Prostate gland (tissue), 2 donors: ENCODE measurements at places on chromosomes 2 and 18.

GRCh38 chr2:241924069-241924908 is 54.8 kb downstream of the RTP5 start:
- DNase-seq, result no peak

DNA sequence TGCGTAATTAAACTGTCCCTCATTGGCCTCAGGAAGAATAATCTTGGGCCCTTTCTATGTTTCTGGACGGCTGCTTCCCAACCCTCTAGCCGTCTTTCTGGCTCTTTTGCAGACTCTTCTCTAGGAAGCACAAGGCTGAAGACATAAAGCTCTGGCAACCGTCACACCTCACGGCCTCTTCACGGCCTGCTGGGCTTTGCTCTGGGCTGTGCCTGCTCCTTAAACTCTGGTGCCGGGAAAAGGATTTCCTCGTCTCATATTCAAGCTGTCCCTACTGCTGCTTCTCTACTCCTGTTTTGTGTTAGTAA is 36.0 kb upstream of the WIPF1 start:
- DNase-seq, result no peak

GRCh38 chr2:67514515-67514914 is 117.4 kb downstream of the ETAA1 start:
- DNase-seq, result no peak

DNA sequence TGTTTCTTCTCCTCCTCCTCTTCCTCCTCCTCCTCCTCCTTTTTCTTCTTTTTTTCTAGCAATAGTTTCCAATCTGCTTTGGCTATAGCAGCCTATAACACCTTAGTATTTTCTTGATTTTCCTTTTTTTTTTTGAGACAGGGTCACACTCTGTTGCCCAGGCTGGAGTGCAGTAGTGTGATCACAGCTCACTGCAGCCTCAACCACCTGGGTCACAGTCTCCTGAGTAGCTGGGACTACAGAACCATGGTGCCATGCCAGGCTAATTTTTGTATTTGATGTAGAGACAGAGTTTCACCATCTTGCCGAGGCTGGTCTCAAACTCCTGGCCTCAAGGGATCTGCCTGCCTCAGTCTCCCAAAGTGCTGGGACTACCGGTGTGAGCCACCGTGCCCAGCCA is 10.7 kb upstream of the THNSL2 start:
- no peak for DNase-seq

GRCh38 chr18:32798209-32798960 is 25.6 kb upstream of the KLHL14 start:
- DNase-seq, result no peak

- no peak for DNase-seq
Measured at GRCh38 chr2:100422320-100423055, 5.0 kb upstream of the CHST10 start.

DNA sequence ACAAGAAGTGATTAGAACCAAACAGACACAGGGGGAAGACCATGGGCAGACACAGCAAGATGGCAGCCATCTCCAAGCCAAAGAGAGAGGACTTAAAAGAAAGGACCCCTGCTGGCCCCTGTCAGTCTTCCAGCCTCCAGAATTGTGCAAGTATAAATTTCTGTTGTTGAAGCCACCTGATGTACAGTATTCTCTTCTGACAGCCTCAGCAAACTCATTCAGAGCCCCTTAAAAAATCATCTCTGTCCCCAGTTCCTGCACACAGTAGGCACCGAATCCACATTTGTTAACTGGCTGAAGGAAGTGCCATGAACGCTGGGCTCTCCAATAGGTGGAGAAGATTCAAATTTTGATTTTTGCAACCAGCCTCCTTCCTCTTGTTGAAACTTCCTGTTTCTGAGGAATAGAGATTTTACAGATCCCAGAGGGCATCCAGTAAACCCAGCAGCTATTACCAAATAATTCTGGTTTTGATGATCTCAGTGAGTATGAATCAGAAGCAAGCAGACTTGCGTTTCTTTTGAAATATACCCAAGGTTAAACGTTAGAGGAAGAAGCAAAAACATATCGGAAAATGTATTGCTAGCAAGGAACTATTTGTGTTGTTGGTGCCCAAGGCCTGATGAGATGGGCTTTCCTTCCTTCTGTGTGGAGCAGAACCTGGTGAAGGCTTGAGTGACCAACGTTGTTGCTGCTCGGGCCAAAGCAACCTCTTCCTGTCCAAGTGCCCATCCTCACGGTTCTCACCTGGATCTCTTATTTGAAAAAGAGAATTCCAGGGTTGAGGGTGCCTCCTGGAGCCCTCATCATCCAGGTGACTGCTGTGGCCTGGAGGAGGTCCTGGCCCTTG is 47.7 kb upstream of the PLB1 start:
- DNase-seq, result no peak

GRCh38 chr2:70142590-70143313 is 48.1 kb downstream of the C2orf42 start:
- DNase-seq, result peak; percentile 99

GRCh38 chr18:8762968-8763367 is 57.6 kb downstream of the MTCL1 start:
- no peak for DNase-seq

DNA sequence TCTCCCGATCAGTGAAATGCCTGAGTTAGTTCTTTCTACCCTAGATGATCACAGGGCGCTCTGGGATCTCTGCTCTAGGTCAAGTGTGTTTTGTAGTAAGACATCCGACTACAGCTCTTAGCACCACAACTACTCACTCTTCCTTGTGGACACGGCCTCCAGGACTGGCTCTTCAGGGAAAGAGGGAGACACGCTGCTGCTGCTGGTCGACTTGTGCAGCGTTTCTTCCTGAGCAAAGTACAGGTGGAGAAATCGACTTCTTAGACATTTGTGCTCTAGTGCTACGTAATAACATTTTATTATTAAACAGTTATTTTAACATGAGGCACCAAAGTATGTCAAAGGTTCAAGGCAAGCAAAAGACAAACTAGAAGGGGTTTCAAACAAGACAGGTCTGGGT is 57.0 kb downstream of the PRELID3A start:
- DNase-seq, result no peak

- DNase-seq, result no peak
Measured at GRCh38 chr18:55763805-55764204, 175.8 kb upstream of the TCF4 start.

- DNase-seq, result peak; percentile 14
Measured at GRCh38 chr2:65128297-65129190, 1.4 kb downstream of the RAB1A start.

DNA sequence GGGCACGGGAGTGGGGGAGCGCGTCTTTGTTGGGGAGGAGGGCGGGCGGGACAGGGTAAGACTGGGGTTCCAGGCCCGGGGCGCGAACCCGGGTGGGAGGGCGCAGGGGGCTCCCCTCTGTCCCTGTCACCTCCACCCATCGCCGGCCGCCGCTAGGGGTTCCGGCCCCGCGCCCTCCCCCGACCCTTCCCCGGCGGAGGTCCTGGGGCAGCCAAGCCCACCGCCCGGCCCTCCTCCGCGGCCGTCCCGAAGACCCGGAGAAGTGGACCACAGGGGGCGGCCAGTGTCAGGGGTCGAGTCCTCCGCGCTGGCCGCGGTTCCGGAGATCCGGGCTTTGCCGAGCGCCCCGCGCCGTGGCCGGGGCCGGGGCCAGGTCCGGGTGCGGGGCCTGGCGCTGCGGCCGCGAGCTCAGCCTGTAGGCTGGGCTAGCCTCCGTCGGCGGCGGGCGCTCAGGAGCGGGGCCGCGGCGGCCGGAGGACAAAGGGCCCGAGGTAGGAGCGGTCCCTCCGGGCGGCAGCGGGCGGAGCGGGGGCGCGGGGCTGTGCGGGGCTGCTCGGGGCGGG is 16.6 kb upstream of the E2F6 start:
- DNase-seq, result no peak

DNA sequence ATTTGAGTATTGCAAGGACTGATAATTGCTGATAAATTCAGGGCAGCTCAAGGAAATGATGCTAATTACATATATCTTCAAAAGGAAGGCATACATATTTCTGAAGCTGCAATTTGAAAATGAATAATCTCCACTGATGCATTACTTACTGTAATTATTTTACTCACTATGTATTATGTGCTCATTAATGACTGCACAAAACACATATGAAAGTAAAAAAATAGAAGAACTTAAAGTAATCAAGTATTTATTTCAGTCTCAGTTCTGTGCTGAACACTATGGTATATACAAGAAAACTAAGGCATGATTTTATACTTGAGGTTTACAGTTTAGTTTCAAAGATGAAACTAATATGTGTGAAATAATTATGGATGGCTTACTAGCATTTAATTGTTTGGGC is 9.3 kb downstream of the ACTR3 start:
- DNase-seq, result no peak

DNA sequence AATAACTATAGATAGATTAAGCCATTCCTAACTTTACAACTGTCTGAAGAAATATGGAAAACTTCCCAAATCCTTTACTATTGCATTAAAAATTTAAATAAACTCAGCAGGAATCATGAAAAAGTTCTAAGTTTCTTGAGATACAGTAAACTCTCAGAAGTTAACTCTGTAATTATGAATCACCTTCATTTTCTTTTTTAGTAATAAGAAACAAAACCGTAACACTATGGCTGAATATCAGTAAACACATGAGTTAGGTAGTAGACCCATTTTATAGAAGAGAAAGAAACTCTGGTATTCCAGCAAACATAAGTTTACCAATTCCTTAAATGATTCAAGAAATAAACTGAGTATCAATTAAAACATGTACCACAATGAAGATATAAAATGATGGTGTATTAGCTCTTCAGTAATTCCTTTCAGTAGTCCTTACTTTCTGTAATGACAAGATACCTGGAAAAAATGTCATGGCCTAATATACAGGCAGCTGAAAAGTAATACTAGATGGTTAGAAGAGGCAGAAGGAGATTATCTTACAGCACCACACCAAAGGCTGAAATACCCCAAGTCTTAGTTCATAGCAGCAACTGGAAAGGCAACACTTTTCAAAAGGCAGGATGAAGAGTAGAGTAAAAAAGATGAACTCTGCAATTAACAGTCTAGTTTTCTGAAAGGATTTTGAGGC is 11.5 kb downstream of the TRIP12 start:
- no peak for DNase-seq

- no peak for DNase-seq
Measured at GRCh38 chr2:60267122-60267521, 286.3 kb downstream of the BCL11A start.

DNA sequence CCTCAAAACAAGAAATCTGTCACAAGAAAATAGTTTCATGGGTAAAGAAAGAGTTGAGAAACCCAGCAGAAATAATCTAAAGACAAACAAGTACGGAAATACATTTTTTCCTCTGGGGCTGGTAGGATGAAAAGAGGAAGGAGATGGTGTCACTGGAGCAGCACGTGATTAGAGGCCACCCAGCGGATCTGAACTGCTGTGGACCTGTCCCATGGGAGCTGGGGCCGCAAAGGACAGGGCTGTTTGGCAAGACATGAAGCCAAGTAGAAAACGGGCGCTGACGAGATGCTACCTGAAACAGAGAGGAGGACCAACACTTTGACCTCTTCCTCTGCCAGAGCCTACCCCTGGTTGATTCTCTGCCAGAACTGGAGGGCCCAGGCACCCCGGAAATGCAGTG is 295.4 kb upstream of the ATP5MC3 start:
- DNase-seq, result no peak

GRCh38 chr2:109337221-109337620 is 208.2 kb downstream of the SH3RF3 start:
- no peak for DNase-seq

DNA sequence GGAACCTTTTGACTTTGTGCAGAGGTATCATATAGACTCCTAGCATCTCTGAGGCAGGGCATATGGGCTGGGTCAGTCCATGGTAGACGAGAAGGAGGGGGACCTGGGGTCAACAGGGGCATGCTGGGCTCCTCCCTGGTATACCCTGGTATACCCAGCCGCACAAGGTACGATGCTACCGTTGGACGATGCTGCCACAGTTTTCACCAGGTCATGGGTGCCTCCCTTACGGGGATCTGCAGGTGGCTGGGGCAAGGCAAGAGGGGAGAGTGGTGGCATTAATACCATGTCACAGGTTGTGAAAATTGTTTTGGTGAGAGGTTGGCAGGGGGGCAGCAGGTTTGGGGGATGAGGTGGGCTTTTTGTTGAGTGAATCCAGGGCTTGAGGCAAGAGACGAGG is 149.8 kb downstream of the TSN start:
- DNase-seq, result no peak

GRCh38 chr2:69306822-69307578 is 80.0 kb downstream of the GFPT1 start:
- DNase-seq, result peak; percentile 60

GRCh38 chr2:177772529-177772928 is 300.0 kb downstream of the PDE11A start:
- DNase-seq, result no peak

- no peak for DNase-seq
Measured at GRCh38 chr2:62287899-62288880, 92.3 kb downstream of the B3GNT2 start.

DNA sequence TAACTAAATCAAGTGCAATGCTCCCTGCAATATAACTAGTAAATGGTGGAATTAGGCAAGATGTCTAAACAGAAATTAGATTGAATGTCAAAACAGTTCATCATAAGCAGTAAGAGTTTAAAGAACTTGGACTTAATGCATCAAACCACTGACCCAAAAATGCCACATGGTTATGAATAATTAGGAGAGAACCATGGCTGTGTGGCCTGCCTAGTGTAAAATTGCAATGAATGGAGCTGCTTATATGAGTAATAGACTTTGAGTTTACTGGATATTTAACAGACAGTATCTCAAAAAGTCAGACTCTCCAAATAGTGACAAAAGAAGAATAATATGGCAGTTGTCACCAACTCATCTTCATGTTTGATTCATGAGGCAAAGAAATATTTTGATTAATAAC is 101.6 kb upstream of the COL5A2 start:
- no peak for DNase-seq

DNA sequence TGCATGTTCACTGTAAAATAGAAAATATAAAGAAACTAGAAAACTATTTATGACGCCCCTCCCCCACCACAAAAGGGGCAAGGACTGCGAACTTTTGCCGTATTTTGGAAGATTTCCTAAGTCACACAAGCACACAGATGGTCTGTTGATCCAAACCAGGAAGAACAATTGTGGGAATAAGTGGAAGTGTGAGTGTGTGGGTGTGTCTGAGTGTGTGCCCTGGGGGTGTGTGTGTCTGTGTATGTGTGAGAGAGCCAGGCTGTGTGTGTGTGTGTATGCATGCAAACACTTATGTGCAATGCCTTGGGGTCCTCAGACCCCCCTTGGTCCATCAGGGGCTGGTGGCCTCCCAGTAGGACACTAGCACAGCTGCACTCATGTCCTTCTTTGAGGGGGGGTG is 43.1 kb downstream of the HPCAL1 start:
- no peak for DNase-seq

DNA sequence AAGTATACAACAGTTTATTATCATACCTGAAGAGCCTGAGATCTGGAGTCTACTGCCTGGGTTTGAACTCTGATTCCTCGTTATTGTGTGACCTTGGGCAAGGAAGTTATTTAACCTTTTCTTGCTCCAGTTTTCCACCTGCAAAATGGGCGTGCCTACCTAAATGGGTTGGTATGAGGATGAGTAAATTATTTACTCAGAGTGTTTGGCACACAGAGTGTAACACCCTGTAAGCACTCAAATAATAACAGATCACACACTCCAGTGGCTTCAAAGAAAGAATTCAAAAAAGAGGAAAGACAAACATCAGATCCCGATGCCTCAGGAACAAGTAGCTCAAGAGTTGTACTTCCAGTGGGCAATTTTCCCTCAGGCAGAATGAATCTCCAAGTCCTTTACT is 2.4 kb downstream of the SRD5A2 start:
- DNase-seq, result no peak

GRCh38 chr2:120472031-120472430 is 126.1 kb downstream of the INHBB start:
- no peak for DNase-seq

GRCh38 chr18:79121746-79122474 is 52.7 kb downstream of the ATP9B start:
- no peak for DNase-seq

- no peak for DNase-seq
Measured at GRCh38 chr2:220736778-220737177, 835.3 kb downstream of the EPHA4 start.
